ENCODE measurements at places on chromosomes 3 and 15. TPM values are rescaled to one million over a fixed set of nuclear protein-coding genes. Genes with fewer than 3 reads are reported as not detected.

DNA sequence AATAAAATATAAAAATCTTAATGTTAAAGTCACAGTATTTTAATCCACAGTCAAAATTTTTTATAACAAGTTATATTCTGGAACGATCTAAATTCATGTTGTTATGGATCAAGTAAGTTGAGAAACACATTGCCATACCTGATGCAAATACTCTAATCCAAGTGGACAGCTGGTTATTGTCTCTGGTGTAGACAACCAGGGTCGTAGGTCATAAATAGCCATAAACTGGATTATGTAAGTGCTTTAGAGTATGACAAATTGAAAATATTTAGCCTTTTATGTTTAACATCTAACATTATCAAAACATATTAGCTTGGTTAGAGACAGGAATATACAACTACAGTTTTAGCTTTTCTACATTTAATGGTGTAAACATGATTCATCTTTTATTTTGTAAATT is 53.0 kb downstream of the PLSCR2 start:
- no peak for DNase-seq

DNA sequence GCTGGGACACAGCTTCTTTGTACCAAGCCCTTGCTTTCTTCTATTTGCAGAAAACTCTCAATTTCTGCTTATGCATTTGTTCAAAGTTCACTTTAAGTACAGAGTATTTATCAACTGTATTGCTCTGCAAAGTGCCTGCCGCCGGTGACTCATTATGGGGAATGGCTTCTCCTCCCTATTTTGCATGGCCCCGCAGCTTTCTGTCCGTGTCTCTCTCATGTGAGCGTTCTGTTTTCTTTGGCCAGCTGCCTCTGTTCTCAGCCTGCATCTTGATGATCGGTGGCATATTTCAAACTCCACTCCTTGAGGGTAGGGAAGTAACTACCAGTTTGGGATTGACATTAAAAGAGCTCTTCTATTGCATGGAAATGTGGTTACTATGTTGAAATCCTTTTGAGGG is 28.6 kb upstream of the ST8SIA2 start:
- DNase-seq: no peak

Gene PPM1L
- 1.0 TPM for total RNA-seq

- no peak for DNase-seq
Measured at GRCh38 chr3:102235679-102236078, 199.1 kb upstream of the ZPLD1 start.

- no peak for DNase-seq
Measured at GRCh38 chr3:151362751-151363174, 21.8 kb downstream of the P2RY12 start.

DNA sequence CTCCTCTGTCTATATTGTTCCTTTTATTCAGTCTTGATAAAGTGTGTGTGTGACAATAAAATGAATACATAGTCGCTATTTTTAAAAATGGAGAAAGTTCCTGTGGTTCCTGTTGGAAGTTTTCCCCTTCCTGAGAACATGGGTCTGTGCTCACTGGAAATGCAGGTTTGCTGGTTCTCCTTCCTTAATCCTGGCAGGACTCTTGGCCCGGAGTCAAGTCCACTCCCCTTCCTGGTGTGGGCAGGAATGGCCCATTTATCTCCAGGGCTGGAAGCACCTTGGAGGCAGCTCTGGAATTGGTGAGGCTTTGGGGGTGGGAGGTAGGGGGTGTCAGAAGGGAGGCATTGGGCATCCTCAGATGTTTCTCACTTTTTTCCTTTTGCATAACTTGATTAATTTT is 30.1 kb downstream of the FOXL2 start:
- peak; percentile 37 for DNase-seq

GRCh38 chr3:141651409-141651808 is 86.7 kb upstream of the RNF7 start:
- no peak for DNase-seq

Data from dermis blood vessel endothelial cell (primary cell).